ENCODE measurements at places on chromosomes 1 and 21. TPM values are rescaled to one million over a fixed set of nuclear protein-coding genes. Genes with fewer than 3 reads are reported as not detected.

The POGK gene
- 32.4 TPM for total RNA-seq

The CR2 gene
- total RNA-seq: not detected

The PEX10 gene
- 30.0 TPM for total RNA-seq

The INSRR gene
- not detected for total RNA-seq

The UBL4B gene
- not detected for total RNA-seq

The LCE1F gene
- total RNA-seq: not detected

The ZNF683 gene
- total RNA-seq: not detected

The OR2M3 gene
- total RNA-seq: not detected

The C4BPB gene
- not detected for total RNA-seq

DNA sequence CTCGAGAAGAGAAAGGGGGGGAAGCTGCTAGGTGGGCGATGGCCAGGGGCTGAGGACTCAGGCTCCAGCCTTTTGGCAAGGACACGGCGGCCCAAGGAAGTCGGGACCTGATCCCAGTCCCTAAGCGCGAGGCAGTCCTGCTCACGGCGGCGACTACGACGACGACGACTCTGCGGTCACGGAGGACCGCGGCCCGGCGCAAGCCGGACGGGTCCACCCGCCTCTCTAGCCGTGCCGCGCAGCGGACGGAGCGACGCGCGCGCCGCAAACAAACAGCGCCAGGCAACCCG is 401 bp downstream of the WNT9A start:
- DNase-seq: no peak

- peak; percentile 74 for DNase-seq
These were observed 31.8 kb upstream of the RGS2 start for GRCh38 chr1:192776998-192777397.

GRCh38 chr1:194184425-194184824 is 998.0 kb upstream of the B3GALT2 start:
- DNase-seq: no peak

DNA sequence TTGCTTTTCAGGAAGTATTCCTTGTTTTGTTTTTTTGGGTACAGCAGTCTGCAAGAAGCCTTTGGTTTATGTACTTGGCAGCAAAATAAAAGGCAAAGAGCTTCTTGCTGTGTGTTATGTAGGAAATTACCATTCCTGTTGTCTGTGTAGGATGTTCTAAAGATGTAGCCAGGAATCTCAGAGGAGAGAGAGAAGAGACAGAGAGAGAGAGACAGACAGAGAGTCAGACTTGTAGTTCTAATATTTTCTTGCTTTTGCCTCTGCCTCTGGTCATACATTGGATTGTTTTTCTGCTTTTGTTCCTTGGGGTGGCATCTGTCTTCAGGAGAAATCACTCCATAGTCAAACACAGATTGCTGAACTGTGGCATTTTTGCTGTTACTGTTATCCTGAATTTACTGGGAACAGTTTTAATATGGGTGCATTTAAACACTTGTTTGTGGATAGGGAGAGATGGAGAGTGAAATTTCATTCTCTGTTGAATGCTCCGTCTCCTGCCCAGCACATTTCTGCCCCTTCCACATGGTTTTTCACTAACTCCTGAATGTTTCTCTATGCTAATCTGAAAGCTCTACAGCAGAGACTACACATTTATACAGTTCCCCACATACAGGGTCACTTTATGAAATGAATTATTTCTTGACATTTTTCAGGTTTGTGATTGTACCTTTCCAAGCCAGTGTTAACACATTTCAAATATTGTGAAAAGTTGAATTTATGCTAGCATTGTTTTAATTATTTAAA is 49.8 kb downstream of the POU2F1 start:
- no peak for DNase-seq

DNA sequence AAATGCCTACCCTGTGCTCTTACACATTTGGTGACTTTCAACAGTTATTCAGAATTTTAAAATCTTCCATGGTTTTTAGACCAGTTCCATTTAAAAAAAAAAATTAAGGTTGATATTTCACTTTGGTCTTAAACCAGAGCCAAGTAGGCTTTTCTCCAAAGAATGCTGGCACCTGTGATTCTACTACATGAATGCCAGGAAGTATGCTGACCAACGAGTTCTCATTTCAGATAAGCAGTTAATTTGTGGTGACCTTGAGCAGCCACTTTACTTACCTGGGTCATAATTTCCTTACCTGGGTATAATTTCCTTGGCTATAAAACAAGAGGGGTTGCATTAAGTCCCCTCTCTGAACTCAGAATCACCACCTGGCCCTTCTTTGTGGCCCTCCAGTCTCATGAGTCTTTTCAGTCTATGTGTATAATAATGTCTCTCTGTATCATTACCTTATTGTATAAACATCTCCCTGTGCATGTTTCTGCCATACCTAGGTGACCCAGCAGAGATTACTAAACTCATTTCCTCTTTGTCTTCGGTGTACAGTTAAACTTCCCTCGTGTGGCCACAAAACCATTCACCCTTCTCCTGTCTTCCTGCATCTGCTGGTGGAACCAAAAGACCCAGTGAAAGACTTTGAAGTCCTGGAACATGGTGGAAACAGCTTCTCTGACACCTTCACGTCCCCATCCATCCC is 139.1 kb upstream of the DPT start:
- no peak for DNase-seq

GRCh38 chr1:243763806-243764205 is 86.2 kb downstream of the AKT3 start:
- no peak for DNase-seq

- peak; percentile 100 for DNase-seq
These were observed 159.7 kb upstream of the NRIP1 start for GRCh38 chr21:15224346-15225086.

GRCh38 chr1:72917920-72918319 is 635.6 kb upstream of the NEGR1 start:
- DNase-seq: no peak

DNA sequence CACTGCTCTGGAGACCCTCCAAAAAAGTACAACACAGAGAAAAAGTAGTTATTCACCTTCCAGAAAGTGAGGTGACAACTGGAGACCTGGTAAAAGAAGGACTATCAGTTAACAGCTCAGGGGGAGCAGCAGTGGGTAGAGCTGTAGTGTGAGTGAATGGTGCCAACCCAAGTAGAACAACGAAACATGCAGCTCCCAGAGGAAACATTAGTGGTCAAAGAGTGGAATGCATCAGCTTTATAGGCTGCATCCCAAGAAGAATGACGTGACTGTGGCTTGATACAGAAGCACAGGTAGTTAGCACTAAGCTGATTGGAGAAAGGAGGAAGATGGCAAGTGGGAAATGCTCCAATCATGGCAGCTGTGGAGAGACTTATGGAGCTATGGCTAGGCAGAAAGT is 275.7 kb upstream of the CAMK1G start:
- DNase-seq: no peak

DNA sequence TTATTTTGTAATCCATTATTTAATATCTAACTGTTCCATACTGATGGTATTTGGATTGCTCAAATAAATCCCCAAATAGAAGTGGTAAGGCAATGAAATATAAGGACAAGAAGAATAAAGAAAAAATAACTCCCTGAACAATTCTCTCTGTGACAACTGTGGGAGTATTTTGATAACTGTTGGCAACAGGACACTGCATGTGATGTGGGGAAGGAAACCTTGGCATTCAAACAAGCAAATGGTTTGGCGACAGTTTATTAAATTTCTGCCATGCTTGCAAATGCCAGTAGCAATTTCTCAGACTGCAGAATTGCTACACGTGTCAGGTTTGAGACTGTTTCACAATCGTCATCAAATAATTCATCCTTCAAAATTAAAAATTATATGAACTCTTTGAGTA is 8.6 kb upstream of the MRPL39 start:
- no peak for DNase-seq

GRCh38 chr21:34023691-34024373 is 49.5 kb upstream of the MRPS6 start:
- DNase-seq: no peak

DNA sequence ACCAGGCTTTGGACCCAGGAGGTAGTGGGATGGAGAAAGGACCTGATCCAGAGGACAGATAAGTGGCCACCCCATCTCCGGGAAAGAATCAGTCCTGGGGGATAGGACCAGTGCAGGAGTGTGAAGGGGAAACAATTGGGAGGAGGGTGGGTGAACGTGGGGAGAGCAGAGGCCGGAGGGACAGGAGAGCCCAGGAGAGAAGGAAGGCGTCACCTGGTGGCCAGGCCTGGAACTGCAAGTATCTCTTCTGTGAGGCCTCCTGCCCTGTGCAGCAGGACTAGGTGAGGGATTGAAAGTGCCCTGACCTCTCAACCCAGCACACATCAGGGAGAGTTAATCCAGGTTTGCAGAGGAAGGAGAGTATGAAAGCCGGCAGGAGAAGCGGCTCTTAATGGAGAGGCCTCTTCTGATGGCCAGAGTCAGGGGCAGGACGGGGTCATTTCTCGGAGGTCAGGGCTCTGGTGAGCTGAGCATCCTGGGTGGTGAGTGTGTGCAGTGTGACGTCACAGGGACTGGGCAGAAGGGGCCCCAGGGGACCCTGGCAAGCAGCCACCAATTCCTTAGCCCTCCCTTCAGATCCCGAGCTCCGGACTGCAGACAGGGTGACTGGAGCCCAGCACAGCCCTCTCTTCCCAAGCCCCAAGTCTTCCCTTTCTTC is 9.2 kb upstream of the LAD1 start:
- peak; percentile 63 for DNase-seq

GRCh38 chr21:44687671-44688070 is 5.7 kb upstream of the KRTAP12-1 start:
- no peak for DNase-seq

DNA sequence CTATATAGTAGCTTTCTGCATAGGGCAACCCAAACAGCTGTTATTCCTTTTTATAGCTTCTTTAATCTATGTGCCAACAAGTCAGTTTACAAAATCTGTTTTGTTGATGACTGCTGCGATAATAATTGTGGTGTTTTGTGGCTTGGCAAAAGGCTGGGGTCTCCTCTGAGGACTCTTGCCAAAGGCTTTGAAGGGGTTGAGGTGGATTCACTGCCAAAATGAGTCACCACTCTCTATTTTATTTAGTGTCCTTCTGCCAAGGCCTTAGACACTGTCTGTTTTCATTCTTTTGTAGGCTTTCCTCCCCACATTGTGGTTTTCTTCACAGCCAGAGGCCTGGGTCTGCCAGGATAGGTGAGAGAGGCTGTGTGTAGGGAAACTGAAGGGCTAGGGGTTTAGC is 161.8 kb downstream of the NFIA start:
- DNase-seq: peak; percentile 43

- no peak for DNase-seq
These were observed 57.8 kb upstream of the BCAR3 start for GRCh38 chr1:93739472-93739871.

GRCh38 chr1:114979278-114979891 is 50.2 kb upstream of the TSHB start:
- DNase-seq: peak; percentile 59

GRCh38 chr1:98104289-98104688 is 183.5 kb upstream of the DPYD start:
- DNase-seq: peak; percentile 28

DNA sequence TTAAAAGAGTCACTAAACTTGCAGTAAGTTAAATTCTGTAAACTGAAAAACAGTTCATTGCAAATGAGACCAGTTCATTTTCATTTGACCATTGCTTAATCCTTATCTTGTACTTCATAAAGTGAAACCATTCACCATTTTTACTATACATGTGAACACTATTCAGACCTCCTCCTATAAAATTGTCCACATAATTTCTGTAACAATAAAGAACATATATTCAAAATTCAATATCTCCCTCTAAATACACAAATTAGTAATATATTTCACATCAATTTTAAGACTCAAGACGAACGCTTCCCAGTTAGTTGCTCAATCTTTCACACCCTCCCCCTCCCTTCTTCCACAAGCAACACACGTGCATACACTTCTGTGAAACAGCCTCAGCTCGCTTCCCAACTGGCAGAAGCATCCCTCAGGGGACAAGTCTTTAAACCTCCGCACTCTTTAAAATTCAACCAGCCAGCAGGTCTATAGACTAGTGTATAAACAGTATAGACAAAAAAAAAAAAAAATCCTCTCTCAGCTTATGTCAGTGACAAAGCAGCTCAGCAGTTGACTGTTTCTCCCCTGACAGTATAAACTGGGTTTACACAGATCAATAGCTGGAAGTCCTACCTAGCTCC is 99.6 kb downstream of the DENND1B start:
- DNase-seq: no peak

DNA sequence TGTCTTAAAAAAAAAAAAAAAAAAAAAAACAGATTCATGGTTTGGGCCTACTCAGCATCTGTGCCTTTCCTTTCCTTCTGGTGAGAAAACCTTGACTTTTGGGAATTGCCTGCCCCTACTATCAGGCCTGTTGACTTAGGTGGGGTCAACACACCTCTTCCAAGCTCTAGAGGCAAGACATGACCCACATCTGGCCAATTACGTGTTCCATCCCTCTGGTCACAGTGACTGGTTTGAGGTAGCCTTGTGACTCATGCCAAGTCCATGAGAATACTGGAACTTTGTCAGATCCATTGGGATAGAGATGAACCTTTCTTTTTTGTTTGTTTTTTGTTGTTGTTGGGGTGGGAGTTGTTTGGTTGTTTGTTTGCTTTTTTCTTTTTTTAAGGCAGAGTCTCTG is 37.3 kb upstream of the KHDRBS1 start:
- DNase-seq: peak; percentile 32

DNA sequence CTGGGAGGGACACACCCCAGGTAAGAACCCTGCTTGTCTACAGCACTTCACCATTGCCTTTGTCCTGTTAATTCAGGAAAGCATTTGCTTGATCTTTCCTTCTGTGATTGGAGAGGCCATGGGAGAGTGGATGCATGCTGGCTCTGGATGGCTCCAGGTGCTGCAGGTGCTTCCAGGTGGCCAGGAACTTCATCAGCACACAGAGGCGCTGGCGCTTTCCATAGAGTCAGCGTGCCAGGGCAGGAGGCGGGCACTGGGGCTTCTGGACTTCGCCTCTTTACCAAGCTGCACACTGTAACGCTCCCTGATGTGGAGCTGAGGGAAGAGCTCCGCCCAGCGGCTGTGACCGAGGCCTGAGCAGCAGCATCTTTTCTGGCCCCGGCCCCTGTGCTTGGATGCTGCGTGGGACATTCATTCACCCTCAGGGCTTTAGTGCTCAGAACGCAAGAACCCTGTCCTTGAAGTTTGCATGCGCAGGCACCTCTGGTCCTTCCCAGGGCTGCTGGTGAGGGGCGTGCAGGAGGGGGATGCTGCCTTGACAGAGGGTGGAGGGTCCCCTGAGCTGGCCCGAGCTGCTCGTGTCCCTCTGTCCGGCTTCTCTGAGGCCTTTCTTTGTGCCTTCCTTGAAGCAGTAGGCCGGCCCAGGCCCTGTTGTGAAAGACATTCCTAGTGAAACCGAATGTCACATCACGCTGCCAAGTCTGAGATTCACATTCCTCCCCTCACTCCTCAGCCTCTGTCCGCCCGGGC is 1.6 kb upstream of the MX2 start:
- peak; percentile 7 for DNase-seq

GRCh38 chr21:45411810-45412206 is 6.8 kb downstream of the COL18A1 start:
- no peak for DNase-seq

DNA sequence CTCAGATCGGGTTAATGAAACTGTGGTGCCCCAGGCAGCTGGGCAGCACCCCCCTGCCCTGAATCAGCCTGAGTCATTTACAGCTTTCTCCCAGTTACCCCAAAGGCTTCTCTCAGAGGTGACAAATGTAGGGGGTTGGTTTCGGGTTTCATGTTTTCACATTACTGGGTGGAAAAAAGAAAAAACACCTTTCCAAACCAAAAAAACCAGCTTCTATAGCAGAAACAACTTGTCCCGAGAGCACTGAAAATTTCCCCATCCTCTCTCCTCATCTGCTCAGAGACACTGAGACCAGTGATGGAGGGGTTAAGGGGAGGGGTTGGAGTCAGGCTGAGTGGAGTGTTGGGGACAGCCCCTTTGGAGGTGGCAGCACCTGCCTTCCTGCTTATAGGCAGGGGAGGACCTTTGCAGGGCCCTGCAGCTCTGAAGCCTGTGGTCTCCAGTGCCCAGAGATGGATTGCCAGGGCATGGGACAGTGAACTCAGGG is 15.6 kb downstream of the UTP11 start:
- DNase-seq: peak; percentile 87

All from bronchial epithelial cell (primary cell).